ENCODE measurements at places on chromosomes 5 and 9. TPM values are rescaled to one million over a fixed set of nuclear protein-coding genes. Genes with fewer than 3 reads are reported as not detected.

GRCh38 chr9:74865177-74865576, 22.5 kb downstream of the TRPM6 start:
- DNase-seq = no peak

TJP2 gene
- total RNA-seq = 5.9 TPM

DNA sequence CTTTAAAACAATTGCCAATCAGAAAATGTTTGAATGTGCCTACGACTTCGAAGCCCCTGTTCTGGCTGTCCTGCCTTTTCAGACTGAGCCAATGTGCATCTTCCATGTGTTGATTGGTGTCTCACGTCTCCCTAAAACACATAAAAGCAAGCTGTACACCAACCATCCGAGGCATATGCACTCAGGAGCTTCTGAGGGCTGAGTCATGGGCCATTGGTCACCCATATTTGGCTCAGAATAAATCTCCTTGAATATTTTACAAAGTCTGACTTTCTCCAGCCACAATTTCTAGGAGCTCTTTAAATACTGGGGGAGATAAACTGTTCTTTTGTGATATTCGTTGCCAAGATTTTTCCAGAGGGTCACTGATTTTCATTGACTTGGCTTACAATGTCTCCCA, 53.9 kb downstream of the C9orf57 start:
- DNase-seq = no peak

SHB gene
- 1.8 TPM for total RNA-seq

ADAMTS6 gene
- 1.6 TPM for total RNA-seq

DNA sequence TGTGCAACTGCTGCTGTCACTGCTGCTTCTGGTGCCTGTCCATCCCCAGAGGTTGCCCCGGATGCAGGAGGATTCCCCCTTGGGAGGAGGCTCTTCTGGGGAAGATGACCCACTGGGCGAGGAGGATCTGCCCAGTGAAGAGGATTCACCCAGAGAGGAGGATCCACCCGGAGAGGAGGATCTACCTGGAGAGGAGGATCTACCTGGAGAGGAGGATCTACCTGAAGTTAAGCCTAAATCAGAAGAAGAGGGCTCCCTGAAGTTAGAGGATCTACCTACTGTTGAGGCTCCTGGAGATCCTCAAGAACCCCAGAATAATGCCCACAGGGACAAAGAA, 265 bp downstream of the CA9 start:
- DNase-seq = no peak

GCNT1 gene
- total RNA-seq = 5.4 TPM

- DNase-seq = no peak
Measured at GRCh38 chr5:124729720-124730359, 16.6 kb downstream of the ZNF608 start.

LHX3 gene
- total RNA-seq = not detected

F2R gene
- 2.2 TPM for total RNA-seq

TSSK1B gene
- not detected for total RNA-seq

GRCh38 chr9:26066237-26066636, 388.0 kb upstream of the TUSC1 start:
- DNase-seq = no peak

DNA sequence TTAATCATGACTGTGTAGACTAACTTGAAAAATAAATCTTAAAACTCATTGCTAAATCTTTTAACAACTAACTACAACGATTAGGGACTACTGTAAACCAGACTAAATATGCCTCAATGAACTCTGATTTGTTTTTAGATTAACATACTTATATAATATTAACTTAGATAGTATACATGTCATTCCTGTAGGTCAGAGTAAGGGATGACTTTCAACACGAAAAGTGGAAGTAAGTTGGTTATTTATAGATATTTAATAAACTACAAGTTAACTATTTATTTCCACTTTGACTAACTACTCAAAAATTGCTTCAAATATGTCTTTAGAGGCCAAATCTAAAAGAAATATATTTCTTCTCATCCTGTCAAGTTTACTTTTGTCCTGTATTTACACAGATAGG, 795.6 kb downstream of the PTPRD start:
- no peak for DNase-seq

CYLC2 gene
- not detected for total RNA-seq

DNA sequence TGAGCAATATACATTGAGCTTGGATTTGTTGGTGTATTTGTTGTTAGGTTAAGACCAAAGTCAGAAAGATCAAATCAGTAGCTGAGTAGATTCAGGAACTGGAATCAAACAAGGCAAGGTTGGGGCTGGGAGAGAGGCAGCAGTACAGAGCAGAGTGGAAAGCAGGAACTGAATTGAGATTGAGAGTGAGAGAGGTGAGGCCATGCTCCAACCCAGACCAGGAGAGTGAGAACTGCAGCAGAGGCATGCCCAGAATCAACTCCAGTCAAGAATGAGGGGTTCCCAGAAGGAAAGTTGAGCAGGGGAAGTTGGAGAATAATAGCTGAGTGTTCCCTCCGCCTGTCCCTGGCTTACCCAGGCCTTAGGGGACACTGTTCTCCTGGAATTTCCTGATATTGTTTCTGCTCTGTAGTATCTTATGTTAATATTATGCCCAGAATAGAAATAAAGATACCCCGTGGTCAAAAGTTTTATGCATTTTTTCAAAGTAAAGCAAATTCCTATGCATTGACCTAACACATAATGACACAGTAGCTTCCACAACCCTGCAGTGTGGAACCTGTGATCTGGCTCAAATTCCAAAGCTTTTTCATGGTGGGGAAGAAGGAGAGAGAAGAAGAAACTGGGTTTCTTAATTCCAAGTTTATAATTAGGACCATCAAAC, 82.7 kb downstream of the SV2C start:
- no peak for DNase-seq

- no peak for DNase-seq
Measured at GRCh38 chr5:113612060-113612496, 98.6 kb downstream of the YTHDC2 start.

DNA sequence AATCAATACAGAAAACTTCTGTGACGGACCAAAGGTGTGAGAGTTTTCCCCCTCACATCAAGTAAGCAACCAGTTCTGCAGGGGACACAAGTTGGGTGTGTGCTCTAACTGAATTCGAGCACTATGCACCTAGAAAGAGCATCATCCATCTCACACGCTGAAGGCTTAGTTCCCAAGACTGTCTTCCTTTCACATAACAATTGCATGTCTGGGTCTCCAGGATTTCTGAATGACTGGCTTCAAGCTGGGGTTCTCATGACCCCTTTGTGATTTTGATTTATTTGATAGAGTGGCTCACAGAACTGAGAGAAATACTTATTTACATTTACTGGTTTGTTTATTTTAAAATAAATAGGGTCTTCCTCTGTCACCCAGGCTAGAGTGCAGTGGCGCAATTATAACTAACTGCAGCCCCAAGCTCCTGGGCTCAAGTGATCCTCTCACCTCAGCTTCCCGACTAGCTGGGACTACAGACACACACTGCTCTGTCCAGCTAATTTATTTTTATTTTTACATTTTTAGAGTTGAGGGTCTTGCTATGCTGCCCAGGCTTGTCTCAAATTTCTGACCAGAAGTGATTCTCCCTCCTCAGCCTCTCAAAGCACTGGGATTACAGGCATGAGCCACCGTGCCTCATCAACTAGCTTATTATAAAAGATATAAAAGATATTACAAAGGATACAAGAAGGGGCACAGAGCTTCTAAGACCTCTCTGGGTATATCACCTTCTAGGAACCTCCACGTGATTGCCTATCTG, 316.7 kb upstream of the CDH12 start:
- no peak for DNase-seq

- DNase-seq = no peak
Measured at GRCh38 chr9:14994738-14995137, 84.5 kb upstream of the FREM1 start.

LPAR1 gene
- total RNA-seq = not detected

CCDC107 gene
- total RNA-seq = 9.4 TPM

- peak; percentile 80 for DNase-seq
Measured at GRCh38 chr9:34380511-34381315, 4.0 kb upstream of the MYORG start.

DNA sequence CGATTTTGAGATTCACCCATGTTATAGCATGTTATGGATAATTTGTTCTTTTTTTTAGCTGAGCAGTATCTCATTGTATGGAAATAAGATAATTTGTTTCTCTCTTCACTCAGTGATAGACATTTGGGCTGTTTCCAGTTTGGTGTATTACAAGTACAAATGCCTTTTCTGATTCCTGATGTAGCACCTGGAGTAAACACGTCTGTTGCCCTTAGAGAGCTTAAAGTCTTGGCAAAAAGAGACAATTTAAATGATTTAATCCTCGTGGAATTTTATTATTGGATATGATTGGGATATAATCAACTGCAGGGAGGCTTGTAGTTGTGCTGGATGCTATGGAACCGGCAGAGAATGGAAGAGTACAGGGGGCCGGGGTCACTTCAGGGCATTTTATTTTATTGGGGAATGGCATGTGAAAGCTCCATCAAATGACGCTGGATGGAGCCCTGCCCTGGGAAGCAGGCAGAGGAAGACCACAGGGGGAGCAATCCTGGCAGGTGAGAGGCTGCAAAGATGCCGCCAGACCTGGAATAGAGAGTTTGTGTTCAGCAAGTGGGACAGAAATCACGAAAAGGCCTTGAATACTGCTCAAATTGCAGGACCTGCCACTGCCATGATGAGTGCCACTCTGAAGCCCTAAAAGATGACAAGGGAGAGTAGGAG, 31.0 kb upstream of the TGFBI start:
- no peak for DNase-seq

GRCh38 chr9:127853312-127854183, 910 bp downstream of the ENG start:
- no peak for DNase-seq

DNA sequence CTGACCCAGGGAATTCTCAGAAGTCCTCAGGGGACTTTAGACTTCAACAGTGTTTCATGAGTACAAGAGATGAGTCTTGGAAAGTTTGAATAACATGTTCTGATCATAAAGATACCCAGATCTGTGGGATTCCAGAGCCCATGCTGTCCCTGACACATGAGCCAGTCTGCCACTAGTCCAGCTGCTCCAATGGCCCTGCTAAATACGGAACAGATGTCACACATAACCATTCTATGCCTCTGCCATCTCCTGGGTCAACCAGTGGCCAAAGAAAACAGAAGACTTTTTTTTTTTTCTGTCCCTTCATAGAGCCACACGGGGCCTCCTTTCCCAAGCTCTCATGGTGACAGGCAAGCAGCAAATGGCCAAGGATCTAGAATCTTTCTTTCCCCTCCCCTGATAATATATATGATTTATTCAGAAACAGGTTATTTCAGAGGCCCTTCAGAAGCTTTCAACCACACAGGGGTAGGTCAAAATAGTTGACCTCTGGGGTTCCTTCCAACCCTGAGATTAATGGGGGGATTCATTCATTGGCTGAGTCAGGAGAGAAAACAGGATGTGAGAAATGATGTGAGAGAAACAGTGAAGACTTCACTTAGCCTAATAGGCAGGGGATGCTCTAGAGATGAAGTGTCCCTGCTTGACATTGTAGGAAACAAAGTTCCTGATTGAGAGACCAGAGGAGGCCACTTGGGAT, 367.7 kb downstream of the CDK5RAP2 start:
- no peak for DNase-seq

- no peak for DNase-seq
Measured at GRCh38 chr5:61501971-61502370, 169.9 kb downstream of the ZSWIM6 start.

MEIKIN gene
- not detected for total RNA-seq

RRAGA gene
- total RNA-seq = 54.2 TPM

DNA sequence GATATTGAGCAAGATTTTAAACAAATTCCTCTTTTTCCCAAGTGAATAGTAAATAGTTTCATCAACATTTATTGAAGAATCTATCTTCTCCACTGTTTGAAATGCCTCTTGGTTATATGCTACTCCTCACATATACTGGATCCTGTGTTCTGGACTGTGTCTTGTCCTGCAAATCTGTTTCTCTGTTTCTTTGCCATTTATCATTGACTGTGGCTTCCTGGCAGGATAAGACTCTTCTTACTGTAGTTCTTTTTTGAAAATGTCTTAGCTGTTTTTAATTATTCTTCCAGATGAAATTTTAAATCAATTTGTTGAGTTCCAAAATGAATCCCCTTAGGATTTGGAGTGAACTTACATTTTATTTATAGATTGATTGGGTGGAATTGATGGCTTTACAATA, 27.8 kb downstream of the RALGPS1 start:
- no peak for DNase-seq

BASP1 gene
- total RNA-seq = 0.85 TPM

MARCOL gene
- not detected for total RNA-seq

GRCh38 chr5:9348401-9348996, 197.4 kb downstream of the SEMA5A start:
- no peak for DNase-seq

- DNase-seq = no peak
Measured at GRCh38 chr5:6280425-6281100, 97.8 kb downstream of the MED10 start.

GRCh38 chr5:2139478-2139877, 256.8 kb upstream of the IRX4 start:
- DNase-seq = no peak

ERBIN gene
- total RNA-seq = 38.3 TPM

DNA sequence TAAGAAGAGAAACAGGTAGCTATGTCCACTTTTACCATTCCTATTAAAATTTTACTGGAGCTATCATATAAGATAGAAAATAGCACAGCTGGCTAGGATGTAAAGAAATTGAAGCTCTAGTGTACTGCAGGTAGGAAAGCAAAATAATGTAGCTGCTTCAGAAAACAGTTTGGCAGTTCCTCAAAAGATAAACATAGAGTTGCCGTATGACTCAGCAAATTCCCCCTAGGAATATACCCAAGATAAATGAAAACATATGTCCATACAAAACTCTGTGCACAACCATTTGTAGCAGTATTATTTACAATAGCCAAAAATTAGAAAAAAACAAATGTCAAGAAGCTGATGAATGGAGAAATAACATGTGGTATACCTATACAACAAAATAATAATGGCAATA, 64.6 kb upstream of the SHISAL2B start:
- no peak for DNase-seq

- DNase-seq = no peak
Measured at GRCh38 chr9:107307331-107307730, 24.3 kb downstream of the RAD23B start.

GRCh38 chr5:172479034-172479783, 24.9 kb upstream of the SH3PXD2B start:
- peak; percentile 65 for DNase-seq

GRCh38 chr5:134647750-134648424, 698 bp upstream of the SEC24A start:
- DNase-seq = peak; percentile 29

GRCh38 chr5:2130361-2130760, 247.6 kb upstream of the IRX4 start:
- DNase-seq = no peak

TMEM171 gene
- total RNA-seq = not detected

ATOX1 gene
- 97.7 TPM for total RNA-seq

- DNase-seq = no peak
Measured at GRCh38 chr5:111682641-111683040, 74.4 kb downstream of the NREP start.

- no peak for DNase-seq
Measured at GRCh38 chr5:135384898-135385297, 14.1 kb downstream of the MACROH2A1 start.

- DNase-seq = no peak
Measured at GRCh38 chr5:111998871-111999270, 241.9 kb upstream of the NREP start.

EGFLAM gene
- not detected for total RNA-seq

All from activated naive CD8-positive, alpha-beta T cell treated with anti-CD3 and anti-CD28 coated beads for 36 hours (primary cell).